ENCODE measurements at places on chromosomes 11 and 22.

GRCh38 chr11:57482782-57483561, 22.6 kb downstream of the RTN4RL2 start:
- peak; percentile 72 for DNase-seq

GRCh38 chr11:12922418-12922817, 86.7 kb upstream of the RASSF10 start:
- DNase-seq: no peak

DNA sequence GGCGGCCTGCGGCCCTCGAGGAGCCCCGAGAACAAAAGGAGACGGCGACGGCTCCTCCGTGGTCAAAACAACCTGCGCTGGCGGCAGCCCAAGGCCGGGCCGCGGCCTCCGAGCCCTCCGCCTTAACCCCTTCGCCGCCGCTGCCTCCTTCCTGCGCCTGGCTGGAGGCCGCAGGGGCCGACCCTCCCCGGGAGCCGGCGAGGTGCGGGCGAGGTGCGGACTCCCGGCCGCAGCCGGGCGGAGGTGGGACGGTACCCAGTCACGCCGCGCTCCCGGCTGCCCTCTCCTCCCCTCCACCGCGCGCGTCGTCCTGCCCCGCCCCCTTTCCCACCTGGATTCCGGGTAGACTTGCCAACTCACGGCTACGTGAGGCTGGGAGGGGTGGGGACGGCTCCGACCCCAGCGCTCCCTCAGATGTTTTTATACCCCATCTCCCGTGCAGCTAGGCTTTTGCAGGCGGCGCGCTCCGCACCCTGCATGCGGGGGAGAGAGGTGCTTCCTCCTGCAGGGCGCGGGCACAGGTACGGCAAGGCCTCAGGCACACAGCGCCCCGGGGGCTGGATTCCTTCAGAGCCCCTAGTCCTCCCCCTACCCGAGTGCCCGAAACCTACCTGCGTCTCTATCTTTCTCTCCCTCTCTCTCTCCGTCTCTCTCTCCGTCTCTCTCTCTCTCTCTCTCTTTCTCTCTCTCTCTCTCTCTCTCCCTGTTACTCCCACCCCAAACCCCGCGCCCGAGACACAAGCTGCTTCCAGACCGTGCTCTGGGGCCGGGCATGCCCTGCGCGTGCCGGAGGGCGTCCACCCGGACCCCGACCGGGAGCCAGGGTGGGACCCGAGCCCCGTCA, 2.0 kb downstream of the PDGFB start:
- no peak for DNase-seq

- no peak for DNase-seq
Observed at GRCh38 chr22:30873086-30873650, 95.4 kb downstream of the MORC2 start.

GRCh38 chr22:17397756-17398547, 28.7 kb downstream of the CECR2 start:
- no peak for DNase-seq

DNA sequence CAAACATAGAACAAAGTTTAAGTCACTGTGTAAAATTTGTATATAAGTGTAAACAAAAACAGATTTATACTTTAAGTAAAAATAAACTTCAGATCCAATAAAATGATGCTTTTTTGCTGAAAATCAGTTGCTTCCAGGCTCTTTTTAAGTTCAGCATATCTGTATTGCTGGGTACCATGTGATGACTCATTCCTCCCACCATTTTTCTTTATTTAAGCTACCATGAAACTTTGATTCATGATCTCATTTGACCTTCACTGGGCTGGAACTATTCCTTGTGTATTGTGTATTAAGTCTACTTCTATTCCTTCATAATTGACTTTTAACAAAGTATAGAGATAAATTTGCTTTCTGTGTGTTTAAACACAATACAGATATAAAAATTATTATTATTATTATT, 46.3 kb upstream of the RRM1 start:
- no peak for DNase-seq

- DNase-seq: peak; percentile 17
Observed at GRCh38 chr11:126607374-126607773, 251.9 kb downstream of the ST3GAL4 start.

DNA sequence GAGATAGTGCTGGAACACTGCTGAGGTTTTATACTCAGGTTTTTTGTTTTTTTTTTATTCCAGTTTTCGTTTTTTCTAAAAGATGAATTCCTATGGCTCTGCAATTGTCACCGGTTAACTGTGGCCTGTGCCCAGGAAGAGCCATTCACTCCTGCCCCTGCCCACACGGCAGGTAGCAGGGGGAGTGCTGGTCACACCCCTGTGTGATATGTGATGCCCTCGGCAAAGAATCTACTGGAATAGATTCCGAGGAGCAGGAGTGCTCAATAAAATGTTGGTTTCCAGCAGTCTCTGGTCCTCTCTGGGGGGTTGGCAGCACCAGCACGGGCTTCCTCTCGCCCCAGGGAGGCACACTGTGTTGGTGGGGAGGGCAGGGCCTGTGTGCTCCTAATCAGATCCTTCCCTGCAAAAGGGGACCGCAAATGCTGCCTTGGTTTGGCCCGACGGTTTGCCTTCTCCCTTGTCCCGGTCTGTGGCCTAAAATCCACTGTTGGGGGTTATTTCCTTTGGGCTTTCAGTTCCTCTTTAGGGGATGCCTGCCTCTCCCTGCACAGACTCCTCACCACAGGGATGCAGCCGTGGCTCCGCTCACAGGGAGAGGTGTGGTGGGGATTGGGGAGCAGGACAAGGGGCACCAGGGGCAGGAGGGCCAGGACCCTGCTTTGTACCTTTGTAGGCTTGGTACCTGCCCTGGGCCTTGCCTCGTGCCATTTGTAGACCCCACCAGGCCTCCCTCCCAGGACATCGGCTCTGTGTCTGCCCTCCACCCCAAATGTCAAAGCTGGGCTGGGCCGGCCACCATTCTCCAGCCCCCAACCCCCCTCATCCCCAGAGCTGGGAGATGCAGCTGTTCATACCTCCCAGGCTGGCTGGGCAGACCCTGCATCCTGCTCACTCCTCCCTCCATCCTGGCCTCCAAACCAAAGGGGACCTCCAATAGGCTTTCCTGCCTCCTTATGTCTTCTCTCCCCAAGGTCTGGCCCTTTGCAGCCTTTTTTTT, 13.5 kb downstream of the MCAT start:
- peak; percentile 57 for DNase-seq

GRCh38 chr22:23376256-23376655, 195.9 kb downstream of the BCR start:
- DNase-seq: peak; percentile 46

GRCh38 chr11:33618351-33618710, 82.3 kb downstream of the C11orf91 start:
- no peak for DNase-seq

GRCh38 chr11:122308226-122308625, 192.2 kb upstream of the BLID start:
- DNase-seq: no peak

- no peak for DNase-seq
Observed at GRCh38 chr11:83493917-83494316, 207.8 kb upstream of the CCDC90B start.

GRCh38 chr11:117733316-117733715, 63.7 kb downstream of the DSCAML1 start:
- no peak for DNase-seq

DNA sequence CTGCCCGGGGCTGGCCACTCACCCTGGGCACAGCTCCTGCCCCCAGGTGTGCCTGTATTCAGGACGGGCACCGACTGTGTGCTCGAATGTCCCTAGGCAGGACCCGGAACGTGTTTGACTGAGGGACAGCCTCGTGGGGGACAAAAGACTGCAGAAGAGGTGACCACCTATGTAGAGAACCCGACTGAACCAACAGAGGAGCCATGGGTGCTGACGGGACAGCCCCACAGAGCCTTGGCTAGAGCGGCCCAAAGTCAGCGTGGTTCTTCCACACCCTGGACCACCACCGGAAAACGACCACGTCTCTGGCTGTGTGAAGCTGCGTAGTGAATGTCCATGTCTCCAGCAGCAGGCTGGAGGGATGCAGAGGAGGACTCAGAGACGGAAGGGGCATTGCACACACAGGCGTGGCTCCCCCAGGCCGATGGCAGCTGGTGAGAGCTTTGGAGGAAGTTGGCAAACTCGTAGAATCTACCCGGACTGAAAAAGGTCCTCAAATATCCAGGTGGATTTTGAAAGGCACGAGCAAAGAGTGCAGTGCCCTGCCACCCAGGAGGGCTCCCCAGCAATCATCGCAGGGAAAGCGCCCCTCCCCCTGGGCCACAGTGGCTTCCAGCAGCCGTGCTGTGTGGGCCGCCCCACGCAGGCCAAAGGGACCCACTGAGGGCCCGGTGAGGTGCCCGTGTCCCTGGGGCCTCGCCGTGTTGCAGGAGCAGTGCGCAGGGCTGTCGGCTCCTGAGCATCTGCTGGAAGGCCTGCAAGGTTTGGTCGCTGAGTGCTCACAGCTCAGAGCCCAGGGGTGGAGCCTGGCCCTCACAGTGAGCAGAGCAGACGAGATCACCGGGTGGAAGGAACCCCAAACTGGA, 17.5 kb upstream of the MUC5B start:
- no peak for DNase-seq

DNA sequence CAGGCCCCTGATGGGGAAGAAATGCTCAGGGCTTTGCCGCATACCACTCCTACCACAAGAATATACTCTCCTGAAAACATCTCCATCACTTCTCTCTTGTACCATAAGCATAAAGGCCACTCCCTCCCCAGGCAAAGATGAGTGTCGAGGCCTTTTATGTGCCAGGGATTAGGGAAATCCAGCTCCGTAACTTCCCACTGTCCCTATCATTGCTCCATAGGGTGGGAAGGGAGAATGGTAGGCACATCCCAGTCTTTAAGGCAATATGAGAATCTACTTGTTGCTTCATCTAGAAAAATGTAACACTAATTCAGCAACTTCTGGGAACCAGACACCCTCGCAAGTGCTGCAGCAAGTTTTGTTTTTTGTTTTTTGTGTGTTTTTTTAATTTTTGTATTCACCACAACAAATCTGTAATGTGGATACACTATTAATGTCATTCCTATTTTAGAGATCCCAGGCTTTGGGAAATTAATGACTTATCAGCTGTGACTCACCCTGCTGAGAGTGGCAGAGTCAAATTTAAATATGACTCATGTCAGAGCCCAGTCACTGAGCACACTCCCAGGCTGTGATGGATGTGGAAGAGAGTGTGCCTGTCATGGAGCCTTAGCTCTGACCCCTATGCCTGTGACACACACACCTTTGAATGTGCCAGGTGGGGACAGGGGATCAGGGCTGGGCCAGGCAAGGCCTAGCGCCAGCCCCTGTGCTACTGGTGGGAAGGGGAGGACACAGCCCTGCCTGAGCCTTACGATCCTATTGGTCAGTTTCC, 23.4 kb downstream of the PANX1 start:
- DNase-seq: no peak

DNA sequence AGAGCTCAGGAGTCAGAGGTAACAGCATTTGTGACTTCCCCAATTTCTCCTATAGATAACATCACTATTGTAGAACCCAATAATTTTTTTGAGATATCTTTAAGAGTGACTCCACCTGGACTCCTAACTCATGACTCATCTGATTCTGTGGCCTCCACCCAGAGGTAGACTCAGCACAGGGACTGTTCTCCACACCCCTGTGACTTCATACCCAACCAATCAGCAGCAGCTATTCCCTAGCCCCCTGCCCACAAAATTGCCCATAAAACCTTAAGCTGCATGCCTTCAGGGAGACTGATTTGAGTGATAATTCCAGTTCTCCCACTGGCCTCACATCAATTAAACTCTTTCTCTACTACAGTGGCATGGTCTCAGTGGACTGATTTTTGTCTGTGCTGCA, 475.4 kb upstream of the FAT3 start:
- no peak for DNase-seq

GRCh38 chr11:27703481-27703880, 3.2 kb upstream of the BDNF start:
- no peak for DNase-seq

DNA sequence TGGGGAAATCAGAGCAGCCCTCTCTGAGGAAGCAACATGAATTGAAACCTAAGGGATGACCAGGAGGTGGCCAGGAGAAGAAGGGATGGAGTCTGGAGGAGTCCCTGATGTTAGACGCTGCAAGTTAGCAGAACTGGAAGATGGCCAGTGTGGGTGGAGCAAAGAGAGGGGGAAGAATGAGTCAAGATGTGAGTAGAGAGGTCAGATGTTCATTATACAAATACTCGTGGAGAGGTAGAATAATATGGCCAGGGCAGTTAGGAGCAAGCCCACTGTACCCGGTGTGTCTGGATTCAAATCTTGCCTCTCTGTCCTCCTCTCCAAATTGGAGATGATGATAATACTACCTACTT, 242.0 kb downstream of the TENM4 start:
- peak; percentile 1 for DNase-seq

DNA sequence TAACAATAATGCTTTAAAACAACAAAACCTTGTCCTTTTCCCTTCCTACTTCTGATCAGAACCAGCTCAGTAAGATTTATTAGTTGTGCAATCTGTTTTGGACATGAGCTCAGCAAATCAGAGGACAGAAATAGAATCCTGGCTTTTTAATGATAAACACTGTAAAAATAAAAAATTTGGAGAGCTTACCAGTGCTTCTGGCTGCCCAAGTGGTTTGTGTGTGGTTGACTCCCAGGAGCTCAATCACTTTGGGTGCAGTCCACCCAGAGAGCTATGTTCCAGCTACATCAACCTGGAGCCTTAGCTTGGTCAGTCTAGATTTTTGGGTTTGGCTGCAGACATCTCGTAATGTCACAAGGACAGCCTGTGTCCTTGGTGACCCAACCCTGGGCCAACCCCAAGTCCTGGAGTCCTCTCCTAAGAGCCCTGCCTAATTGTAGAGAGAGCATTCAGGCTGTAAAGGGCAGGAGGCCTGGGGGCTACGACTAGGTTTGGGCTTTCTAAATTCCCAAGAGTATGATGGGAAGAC, 28.5 kb downstream of the CD44 start:
- no peak for DNase-seq
